ENCODE measurements at places on chromosomes 11 and 22. TPM values are rescaled to one million over a fixed set of nuclear protein-coding genes. Genes with fewer than 3 reads are reported as not detected.
A peak's percentile ranks its signal among the peaks of the same experiment; 100 is the strongest.

DNA sequence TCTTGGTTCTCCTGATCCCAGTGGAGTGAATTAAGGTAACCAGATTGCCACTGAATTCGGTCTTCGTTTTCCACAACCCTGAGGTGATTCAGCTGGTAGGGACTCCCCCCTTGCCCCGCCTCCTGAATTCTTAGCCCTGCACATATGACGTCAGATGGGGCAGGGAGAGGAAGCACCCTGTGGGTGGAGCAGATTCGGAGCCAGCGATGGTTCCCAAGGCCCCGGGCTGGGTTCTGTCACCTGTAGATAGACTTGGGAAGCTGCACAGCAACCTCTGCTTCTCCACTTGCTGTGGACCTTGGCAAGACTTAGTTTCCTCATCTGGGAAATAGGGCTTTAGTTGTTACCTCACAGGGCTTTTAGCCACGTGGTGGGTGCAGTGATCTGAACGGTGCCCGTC, 67.8 kb downstream of the CTTN start:
- DNase-seq, result no peak

- no peak for DNase-seq
Measured at GRCh38 chr11:86247608-86248007, 3.1 kb downstream of the EED start.

DNA sequence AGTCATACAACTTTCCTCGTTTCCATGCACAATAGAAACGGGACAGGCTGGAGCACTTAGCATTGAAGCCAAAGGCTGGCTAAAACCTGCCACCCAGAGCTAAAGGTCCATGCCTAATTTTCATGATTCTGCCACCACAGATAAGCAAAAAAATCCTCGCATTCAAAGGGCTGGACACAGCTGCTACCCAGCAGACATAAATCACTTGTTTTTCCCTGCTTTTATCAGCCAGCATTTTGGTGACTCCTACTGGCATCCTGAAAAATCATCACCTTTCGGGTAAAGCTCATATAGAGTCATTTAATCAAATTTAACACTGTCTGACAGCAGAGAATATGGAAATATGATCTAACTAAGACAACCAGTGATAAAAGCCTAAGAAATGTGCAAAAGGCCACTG, 37.9 kb downstream of the ALG9 start:
- DNase-seq, result no peak

NXPE2 gene
- total RNA-seq, result not detected

- peak; percentile 7 for DNase-seq
Measured at GRCh38 chr11:96393753-96394348, 4.0 kb downstream of the JRKL start.

- DNase-seq, result no peak
Measured at GRCh38 chr11:29612423-29612822, 404.4 kb downstream of the KCNA4 start.

MOGAT2 gene
- total RNA-seq, result not detected

C11orf65 gene
- total RNA-seq, result 0.81 TPM

- no peak for DNase-seq
Measured at GRCh38 chr22:38628444-38628843, 27.7 kb downstream of the FAM227A start.

- DNase-seq, result no peak
Measured at GRCh38 chr11:75413864-75414263, 14.5 kb downstream of the RPS3 start.

- no peak for DNase-seq
Measured at GRCh38 chr11:76443268-76443980, 1.4 kb upstream of the EMSY start.

GRCh38 chr22:45064313-45065278, 54.8 kb upstream of the PHF21B start:
- no peak for DNase-seq

Data from epithelial cell of proximal tubule (primary cell).